Dermis microvascular lymphatic vessel endothelial cell (primary cell): ENCODE measurements at places on chromosomes 2 and 18. TPM values are rescaled to one million over a fixed set of nuclear protein-coding genes. Genes with fewer than 3 reads are reported as not detected.

The CHRND gene
- not detected in 2 replicates for total RNA-seq

The RNU2-63P gene
- 99.9 TPM in 1 of 2 replicates, not detected in the other for total RNA-seq

The ZNF514 gene
- 6.3 and 9.1 TPM in 2 replicates for total RNA-seq

The KCNF1 gene
- 3.6 and 8.5 TPM in 2 replicates for total RNA-seq

The PARD6G gene
- total RNA-seq = 34.7 and 93.4 TPM in 2 replicates

The PDE6D gene
- total RNA-seq = 14.9 and 20.6 TPM in 2 replicates

The STRN gene
- 15.0 and 19.0 TPM in 2 replicates for total RNA-seq

The VAMP5 gene
- total RNA-seq = 89.2 and 109 TPM in 2 replicates

The RAB31 gene
- 46.5 and 56.6 TPM in 2 replicates for total RNA-seq

The UGT1A10 gene
- total RNA-seq = not detected in 2 replicates

The MTCL1 gene
- 3.1 and 5.6 TPM in 2 replicates for total RNA-seq

The HS6ST1 gene
- total RNA-seq = 8.3 and 12.4 TPM in 2 replicates

The EPB41L5 gene
- 13.2 and 22.5 TPM in 2 replicates for total RNA-seq

The PRKCE gene
- total RNA-seq = 28.4 and 30.7 TPM in 2 replicates

The DTNA gene
- total RNA-seq = 0.90 and 1.9 TPM in 2 replicates

The STEAP3 gene
- total RNA-seq = 7.7 and 7.8 TPM in 2 replicates

The LMAN2L gene
- 14.8 and 20.6 TPM in 2 replicates for total RNA-seq

The KLF11 gene
- 4.4 and 7.7 TPM in 2 replicates for total RNA-seq

The PSMA8 gene
- total RNA-seq = not detected in 2 replicates

The EGR4 gene
- total RNA-seq = not detected in 2 replicates

The TRAK2 gene
- 27.1 and 30.2 TPM in 2 replicates for total RNA-seq

The DOK6 gene
- 0.51 and 2.3 TPM in 2 replicates for total RNA-seq

The RAB27B gene
- not detected in 2 replicates for total RNA-seq

The SLC30A3 gene
- total RNA-seq = 6.3 and 15.0 TPM in 2 replicates

The PRSS56 gene
- not detected in 2 replicates for total RNA-seq

The CGREF1 gene
- total RNA-seq = 2.8 and 5.1 TPM in 2 replicates

The LIPG gene
- total RNA-seq = 1.3 and 4.2 TPM in 2 replicates

The EMILIN1 gene
- 21.3 and 37.0 TPM in 2 replicates for total RNA-seq

The BMP10 gene
- not detected in 2 replicates for total RNA-seq

The PLEKHH2 gene
- under 0.01 and 0.13 TPM in 2 replicates for total RNA-seq

The PTMA gene
- total RNA-seq = 712 and 977 TPM in 2 replicates

The CACNB4 gene
- under 0.01 and 0.25 TPM in 2 replicates for total RNA-seq

The MTIF2 gene
- total RNA-seq = 22.3 and 26.3 TPM in 2 replicates

The TOGARAM2 gene
- under 0.01 and 0.13 TPM in 2 replicates for total RNA-seq

The ST8SIA5 gene
- total RNA-seq = under 0.01 TPM in 1 of 2 replicates, not detected in the other

The SRD5A2 gene
- not detected in 2 replicates for total RNA-seq

The ERICH2 gene
- not detected in 2 replicates for total RNA-seq

The FMNL2 gene
- 29.0 and 37.6 TPM in 2 replicates for total RNA-seq

The MTHFD2 gene
- 42.0 and 46.8 TPM in 2 replicates for total RNA-seq

The PGAP1 gene
- 2.9 and 3.6 TPM in 2 replicates for total RNA-seq
